ENCODE measurements at places on chromosomes 5 and 9.

DNA sequence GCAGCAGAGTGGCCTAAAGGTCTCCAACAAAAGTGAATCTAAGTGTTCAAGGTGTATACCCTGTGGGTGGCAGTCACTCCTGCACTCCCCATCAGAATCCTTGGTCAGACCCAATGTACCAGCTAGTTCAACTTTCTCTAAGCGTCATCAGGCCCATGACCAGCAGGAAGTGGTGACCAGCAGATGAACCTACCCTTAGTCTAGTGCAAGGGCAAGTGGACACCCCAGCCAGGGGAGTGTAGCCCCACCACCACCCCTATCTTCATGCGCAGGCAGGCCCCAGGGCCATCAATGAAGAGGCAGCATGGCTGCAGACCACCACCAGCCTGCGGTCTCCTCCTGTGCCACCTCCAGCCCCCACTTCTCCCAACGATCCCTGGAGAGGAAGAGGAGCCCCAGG, 213.1 kb downstream of the AGTPBP1 start:
- DNase-seq = no peak

DNA sequence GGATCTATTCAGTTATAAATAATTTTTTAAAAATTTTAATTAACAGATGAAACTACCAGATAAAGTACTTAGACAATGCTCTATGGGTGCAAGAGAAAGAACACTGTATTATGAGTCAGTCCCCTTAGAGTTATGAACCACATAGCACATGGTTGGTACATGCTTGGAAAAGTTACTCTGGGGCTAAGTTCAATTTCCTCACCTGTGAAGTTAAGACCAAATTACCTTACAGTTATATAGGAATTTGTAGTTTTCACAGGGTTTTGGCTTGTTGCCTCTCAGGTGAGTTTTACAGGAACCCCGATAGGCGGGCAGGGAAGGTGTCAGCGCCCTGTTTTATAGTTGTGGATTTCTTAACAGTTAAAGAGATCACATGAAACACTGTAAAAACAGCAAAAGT, 1.2 kb downstream of the PANK3 start:
- no peak for DNase-seq

DNA sequence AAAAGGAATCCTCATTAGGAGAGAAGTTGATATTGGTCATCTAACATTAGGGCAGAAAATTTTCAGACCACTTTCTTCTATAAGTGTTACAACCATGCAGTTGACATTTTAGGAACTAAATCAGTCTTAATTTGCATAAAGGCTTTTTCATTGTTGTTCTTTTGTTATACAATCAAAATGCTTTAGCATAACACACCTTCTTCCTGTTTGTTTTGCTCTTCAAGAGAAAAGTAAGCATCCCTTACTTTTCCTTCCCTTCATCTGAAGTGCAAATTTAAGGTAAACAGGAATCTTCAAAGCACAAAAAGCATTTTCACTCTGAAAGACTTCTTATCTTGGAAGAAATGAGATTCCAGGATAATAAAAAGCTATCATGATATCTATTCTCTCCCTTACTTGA, 273.6 kb downstream of the PTPRD start:
- DNase-seq = peak; percentile 5

GRCh38 chr5:124065508-124065907, 553.5 kb downstream of the CSNK1G3 start:
- no peak for DNase-seq

GRCh38 chr5:1338506-1339070, 6.3 kb downstream of the CLPTM1L start:
- no peak for DNase-seq

DNA sequence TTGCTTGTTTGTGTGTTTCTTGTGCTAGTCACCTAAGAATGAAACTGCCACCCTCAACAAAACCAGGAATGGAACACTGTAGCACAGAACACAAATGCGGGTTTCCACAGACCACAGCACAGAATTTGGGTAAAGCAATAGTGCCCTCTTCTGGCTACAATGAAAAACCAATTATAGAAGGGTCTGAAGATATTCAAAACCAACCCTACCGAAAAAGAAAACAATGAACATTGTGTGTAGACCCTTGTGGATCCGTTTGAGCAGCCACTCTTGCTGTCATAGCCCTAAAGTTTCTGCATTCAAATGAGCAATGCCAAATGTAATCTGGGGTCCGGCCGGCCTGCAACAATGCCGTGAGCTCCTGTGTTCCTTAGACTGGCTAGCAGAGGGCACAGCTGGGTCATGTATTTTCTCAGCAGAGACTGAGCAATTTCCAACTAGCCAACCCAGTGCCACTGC, 8.3 kb upstream of the ENC1 start:
- no peak for DNase-seq

- no peak for DNase-seq
Measured at GRCh38 chr5:178319541-178320041, 87.0 kb upstream of the PHYKPL start.

- no peak for DNase-seq
Measured at GRCh38 chr5:32574540-32575175, 10.7 kb upstream of the SUB1 start.

GRCh38 chr9:111993319-111993718, 96.7 kb downstream of the UGCG start:
- no peak for DNase-seq

GRCh38 chr9:93466416-93467061, 13.2 kb upstream of the FAM120AOS start:
- DNase-seq = no peak

- DNase-seq = no peak
Measured at GRCh38 chr5:111143910-111144309, 51.8 kb downstream of the WDR36 start.

DNA sequence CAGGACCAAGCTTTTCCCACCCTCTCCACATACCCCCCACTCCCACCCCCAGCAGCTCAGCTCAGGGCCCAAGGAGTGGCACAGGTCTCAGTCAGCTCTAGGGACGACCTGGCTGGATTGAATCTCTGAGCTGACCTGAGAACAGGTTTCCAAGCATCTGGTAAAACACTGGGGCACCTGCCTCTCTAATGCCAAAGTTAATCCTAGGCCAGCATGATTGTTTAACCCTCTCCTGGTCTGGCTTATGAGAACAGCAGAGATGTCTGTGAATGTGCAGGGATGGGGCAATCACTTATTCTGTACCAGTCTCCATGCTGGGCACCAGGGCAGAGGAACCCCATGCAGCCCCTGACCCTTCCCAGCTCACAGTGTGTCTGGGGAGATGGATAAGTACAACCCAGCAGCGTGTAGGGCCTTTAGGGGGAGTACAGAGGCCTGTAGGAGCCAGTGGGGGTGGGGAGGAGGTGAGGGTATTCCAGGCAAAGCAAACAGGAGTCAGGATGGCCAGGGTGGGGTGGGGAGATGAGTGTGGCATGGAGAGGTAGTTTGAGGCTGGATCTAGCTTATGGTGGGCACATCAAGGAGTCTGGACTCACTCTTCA, 678 bp upstream of the KIF12 start:
- no peak for DNase-seq
